ENCODE measurements at places on chromosomes 2 and 18.

DNA sequence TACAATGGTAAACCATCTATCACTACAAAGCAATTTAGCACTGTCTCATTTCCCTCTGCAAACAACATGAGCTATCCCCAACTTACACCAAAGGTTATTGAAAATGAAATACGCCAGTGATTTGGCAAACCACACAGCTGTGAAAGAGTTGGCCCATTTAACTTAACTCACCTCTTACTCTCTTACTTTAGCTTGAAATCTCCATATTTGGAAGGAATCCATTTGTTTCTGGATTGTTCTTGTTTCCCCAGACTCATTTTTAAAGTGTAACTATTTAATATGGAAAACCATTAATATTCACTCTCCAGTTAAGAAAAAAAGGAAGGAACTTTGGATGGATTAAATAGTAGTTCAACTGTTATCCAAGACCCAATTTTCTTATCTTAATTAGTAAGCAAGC is 93.7 kb upstream of the TRIB2 start:
- DNase-seq, result no peak

GRCh38 chr2:134491771-134492441 is 226.9 kb downstream of the TMEM163 start:
- DNase-seq, result no peak

DNA sequence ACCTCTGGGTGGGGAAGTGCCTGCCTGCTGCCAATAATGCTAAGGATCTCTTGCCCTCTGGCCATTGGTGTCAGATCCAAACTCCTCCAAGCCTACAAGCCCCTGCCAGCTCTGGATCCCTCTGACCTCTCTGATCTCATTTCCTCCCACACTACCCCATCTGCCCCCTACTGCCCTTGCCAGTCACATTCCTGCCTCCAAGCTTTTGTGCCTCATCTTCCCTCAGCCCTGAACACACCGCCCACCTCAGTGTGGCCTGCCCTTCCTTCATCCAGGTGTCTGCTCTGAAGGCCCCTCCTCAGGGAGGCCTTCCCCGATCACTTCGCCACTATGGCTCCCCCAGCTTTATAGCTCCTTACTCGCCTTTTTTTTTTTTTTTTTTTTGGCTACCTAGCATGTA is 161.0 kb upstream of the GLI2 start:
- no peak for DNase-seq

DNA sequence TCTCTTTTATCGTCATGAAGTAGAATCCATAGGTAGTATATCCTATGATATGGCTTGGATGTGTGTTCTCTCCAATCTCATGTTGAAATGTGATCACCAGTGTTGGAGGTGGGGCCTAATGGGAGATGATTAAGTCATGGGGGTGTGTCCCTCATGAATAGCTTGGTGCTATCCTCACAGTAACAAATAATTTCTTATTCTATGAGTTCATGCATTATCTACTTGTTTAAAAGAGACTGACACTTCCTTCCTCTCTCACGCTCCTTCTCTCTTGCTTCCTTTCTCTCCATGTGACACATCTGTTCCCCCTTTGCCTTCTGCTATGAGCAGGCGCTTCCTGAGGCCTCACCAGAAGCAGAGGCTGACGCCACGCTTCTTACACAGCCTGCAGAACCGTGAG is 165.6 kb downstream of the MREG start:
- DNase-seq, result no peak

DNA sequence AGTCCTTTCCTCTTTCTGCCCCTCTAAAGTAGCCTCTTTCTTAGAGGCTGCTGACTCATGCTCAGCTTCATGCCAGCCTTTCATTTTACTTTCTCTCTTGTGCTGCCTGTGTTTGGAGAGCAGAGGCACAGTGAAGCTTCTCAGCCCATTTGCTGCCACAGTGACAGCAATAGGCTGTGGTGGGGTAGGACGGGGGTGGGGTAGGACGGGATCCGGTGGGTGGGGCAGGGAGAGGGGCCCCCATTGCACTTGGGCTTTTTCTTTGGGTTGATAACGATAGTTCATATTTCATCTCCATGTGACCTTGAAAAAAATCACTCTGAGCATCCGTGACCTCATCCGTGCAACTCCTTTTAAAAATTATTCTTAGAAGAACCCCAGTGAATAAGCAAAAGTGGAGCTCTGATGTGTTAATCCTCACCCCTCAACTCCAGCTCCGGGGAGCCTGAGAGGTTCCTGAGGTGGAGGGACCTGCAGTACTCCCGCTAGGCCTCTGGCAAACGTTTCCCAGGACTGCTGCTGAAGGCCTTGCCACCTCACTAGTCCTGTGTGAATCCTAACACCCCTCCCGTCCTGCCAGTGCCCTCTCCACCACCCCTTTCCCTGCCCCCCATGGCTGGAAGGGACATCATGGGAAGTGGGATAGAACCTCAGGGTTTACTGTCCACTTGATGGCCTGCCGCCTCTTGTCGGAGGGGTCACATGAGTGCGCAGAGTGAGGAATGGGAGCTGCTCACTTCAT is 70.8 kb downstream of the INPP4A start:
- no peak for DNase-seq

GRCh38 chr2:239177908-239178307 is 222.9 kb downstream of the HDAC4 start:
- DNase-seq, result no peak

DNA sequence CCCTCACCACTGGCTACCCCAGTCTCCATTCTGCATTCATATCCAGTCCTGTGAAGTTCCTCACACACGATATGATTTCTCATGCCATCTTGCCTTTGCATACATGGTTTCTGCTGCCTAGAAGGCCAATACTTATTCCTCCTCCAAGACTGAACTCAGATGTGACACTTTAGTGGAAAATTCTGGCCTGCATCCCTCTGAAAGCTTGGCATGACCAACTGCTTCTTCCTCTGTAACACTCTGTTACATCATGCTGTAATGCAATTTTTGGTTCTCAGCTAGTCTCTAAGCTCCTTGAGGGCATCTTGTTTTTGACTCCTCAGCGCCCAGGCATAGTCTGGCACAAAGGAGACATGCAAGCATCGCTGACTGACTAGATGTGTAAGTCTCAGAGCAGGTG is 12.6 kb downstream of the FAM161A start:
- no peak for DNase-seq

DNA sequence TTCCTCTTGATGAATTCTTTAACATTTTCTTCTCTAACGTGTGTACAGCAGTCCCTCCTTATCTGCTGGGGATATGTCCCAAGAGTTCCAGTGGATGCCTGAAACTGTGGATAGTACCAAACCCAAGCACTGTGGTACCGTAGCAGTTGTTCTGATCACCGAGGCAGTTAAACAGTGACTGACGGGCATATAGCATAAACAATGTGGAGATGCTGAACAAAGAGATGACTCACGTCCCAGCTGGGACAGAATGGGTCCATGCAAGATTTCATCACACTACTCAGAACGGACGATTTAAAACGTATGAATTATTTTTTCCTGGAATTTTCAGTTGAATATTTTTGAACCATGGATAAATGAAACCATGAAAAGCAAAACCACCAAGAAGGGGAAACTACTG is 54.5 kb upstream of the SPAG16 start:
- DNase-seq, result peak; percentile 36

DNA sequence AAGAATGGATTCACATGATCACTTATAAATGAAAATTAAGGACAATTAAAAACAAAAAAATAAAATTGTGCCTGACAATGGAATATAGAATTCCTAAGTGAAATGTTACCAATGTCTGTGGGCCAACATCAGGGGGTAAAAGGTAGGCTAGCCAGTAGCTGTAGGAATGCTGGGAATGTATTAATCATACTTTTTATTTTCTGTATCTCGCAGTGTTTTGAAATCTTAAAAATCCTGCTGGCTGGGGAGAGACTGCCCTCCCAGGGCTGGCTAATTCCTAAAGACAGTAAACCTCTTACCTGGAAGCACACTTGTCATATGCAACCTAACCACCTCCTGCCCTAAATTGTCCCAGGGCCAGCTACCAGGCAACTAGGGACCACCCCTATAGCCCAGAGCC is 69.8 kb downstream of the REV1 start:
- DNase-seq, result no peak

GRCh38 chr18:48219810-48220499 is 189.2 kb downstream of the ZBTB7C start:
- no peak for DNase-seq

DNA sequence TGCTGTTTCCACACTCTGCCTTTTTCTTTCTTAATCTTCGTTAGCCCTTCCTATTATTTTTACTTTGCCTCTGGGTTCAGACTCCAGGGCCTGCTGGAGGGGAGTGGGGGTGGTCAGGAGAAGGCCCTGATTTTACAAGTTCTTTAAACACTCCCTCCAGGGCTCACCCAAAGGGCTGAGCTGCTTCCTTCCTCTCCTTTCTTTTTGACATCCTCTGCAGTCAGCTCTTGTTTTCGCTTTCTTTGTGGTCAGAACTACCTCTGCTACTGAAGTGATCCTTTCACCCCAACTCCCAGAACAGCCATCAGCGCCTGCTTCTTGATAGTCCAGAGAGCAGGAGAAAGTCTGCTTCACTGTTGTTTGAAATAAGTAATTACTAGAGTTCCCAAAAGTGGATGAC is 925.7 kb downstream of the EPHA4 start:
- no peak for DNase-seq

- no peak for DNase-seq
Observed at GRCh38 chr18:41745166-41746049, 209.6 kb upstream of the PIK3C3 start.

GRCh38 chr18:4353853-4354418 is 101.2 kb downstream of the DLGAP1 start:
- DNase-seq, result no peak

DNA sequence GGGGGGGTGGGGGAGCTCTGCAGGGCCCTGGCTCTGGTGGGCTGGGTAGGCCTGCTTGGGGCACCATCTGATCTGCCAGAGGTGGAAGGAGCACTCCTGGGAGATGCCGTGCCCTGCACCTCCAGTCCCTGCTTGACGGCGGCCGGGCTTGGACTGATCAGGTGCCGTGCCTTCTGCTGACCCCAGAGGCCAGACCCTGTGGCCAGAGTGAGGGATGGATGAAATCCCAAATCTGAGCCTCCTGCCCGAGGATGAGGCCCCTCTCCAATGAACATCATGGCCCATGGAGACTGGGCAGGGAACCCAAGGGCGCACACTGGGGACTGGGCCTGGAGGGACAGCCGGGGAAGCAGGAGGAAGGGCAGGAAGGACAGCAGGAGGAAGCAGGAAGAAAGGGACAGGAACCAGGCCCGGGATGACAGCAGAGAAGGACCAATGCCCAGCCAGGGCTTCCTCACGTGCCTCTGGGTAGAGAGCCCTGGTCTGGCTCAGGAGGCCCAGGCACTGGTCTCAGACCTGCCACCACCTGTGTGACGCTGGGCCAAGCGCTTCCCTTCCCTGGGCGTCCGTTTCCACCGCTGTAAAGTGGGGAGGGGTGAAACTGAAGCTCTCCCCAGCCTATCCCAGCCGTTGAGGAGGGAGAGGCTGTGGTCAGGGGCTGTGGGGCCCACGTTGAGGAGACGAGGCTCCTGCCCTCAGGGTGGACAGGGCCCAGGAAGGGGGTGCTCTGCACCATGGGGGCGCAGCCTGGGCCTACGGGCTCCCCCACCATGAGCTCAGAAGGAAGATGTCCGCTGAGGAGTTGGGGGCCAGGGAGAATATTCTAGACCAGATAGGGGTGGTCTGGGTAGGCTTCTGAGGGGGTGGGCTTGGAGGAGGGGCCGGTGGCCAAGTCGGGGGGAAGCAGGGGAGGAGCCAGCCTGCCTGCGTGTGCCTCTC is 1.0 kb upstream of the GPR35 start:
- DNase-seq, result no peak

- no peak for DNase-seq
Observed at GRCh38 chr18:33076601-33077000, 303.8 kb upstream of the KLHL14 start.

Data from AG04449 (cell line).